ENCODE measurements at places on chromosomes 2 and 18.

GRCh38 chr2:56055405-56055804 lies 128.4 kb upstream of the CCDC85A start:
- no peak for DNase-seq

DNA sequence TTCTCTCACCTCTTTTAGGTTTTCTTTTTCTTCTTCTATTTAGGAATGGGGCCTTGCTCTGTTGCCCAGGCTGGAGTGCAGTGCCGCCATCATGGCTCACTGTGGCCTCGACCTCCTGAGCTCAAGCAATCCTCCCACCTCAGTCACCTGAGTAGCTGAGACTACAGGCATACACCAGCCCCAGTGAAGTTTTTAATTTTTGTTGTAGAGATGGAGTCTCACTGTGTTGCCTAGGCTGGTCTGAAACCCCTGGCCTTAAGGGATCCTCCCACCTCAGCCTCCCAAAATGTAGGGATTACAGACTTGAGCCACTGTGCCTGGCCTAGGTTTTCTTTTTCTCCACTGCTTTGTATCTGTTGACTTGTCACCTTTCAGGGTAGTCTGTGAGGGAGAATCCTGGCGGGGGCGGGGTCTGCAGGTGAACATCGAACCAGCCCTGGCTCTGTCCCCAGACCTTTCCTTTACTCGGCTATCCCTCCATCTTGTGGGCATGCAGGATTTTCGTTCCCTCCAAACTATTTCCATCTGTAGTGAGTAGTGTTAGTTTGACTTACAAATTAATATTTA lies 21.7 kb downstream of the NCK2 start:
- DNase-seq, result no peak

DNA sequence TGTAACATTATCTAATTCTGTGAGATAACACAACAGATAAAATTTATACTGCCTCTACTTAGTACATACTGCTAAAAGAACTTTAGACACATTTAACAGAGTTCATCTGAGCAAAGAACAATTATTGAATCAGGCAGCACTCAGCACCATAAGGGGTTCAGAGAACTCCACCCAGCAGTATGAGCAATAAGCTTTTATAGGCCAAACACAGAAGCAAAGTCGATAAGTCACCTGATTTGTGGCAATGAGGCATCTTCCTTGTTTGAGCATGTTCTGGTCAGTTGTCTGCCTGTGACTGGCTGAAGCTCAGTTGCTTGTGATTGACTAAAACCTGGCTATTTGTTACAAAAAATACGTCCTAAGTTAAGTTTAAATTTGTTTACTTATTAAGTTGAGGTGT lies 746.1 kb upstream of the DDX18 start:
- no peak for DNase-seq

DNA sequence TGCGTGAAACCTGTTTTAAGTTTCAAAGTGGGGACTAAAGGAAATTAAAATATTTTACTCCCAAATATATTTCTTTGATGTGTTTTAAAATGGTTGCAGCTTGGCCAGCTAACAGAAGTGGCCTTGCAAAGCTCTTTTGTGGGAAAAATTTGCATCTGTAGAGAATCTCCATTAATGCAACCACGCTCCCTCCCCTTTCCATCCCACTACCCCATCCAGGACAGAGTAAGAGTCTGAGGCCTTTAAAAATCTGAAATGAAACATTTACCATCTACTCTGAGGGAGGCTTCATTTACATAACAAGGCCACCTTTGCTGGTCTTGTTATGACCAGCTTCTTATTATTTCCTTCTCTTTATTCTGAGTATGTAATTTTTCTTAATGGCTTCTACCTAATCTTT lies 63.5 kb downstream of the STAT4 start:
- no peak for DNase-seq

DNA sequence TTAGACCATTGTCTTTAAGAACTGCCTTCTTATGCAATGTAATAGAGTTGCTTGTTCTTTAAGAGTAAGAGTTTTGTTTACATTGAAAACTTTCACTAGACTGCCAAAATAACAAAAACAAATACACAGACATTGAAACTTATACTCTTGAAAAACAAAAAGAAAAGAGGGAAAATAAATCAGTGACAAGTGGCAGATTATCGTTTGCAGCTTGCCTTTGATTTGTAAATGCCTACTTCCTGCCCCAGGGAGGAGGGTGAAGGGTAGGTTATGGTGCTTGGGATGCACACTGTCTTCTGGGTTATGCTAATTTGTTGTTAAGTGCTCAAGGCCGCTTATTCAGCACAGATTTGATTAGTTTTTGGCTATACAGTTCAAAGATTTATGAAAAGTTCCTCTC lies 198.7 kb downstream of the TGIF1 start:
- no peak for DNase-seq

DNA sequence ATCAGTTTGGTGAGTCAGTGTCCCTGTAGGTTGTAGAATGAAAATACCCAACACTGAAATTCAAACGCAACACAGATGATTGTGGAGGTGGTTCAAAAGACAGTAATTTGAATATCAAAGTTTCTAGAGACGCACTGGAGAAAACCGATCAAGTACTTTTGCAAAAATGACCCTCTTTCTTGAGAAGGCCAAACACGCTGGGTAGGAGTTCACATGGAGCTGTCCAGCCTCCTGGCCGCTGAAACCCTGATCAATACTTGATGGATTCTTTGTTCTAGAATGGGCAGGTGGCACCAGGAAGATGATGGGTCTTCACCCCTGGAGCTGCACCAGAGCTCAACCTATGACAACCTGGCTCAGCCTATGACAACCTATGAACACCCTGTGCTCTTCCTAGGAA lies 39.7 kb upstream of the UBE2F start:
- DNase-seq, result peak; percentile 38

DNA sequence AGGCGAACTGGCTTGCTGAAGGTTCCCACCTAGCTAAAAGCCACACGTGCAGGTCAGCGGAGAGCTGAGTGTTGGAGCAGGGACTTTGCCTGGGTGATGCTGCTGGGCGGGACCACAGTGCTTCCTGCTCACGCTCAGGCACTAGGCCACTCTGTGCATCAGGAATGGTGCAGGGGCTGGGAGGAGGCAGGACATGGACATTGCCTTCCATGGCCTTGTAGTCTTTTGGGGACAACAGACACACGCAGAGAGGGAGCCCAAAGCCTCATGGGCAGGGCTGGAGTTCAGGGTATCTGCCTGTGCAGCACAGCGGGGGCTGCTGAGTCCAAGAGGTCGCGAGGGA lies 207.2 kb downstream of the ZBTB7C start:
- DNase-seq, result no peak

DNA sequence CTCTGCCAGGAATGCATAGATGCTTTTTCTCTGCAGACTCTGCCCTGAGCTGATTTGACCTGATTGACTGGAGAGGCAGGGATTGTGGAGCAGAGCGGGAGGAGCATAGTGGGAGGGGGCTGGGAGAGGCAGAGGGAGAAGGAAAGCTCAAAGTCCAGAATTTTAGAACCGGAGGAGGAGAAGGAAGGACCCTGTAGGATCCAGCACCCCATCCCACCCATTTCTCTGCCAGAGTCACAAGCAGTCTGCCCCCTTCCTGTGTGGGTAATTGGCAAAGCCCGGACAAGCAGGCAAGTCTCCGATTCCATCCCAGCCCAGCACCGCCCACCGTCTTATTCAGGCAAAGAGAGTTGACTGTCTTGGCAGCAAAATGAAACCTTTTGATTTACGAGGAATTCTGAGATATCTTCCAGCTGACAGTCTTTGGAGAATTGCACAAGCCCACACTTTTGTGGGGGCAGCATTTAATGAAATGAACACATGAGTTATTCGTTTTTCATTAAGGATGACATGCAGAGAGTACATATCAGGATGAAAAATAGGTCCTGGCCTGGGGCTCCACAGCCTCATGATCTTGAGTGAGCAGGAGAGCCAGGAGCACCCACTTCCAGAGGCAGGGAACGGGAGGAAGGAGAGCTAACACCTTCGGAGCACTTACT lies 103.1 kb downstream of the MCFD2 start:
- no peak for DNase-seq

DNA sequence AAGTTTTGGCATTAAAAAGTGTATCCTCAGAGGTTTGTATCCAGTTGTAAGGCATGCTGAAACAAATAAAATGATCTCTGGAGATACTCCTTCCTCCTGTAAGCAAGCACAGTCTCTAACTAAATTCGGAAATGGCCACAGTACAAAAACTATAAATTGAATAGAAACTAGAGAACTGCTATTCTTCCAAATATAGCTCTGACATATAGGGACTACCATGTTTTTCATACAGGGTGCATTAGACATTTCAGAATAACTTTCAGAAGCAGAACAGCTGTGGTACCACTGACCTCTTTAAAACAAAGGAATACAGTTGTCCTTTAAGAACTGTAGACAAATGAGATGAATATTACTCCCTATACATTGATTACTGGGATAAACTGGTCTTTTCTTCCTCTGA lies 568.5 kb downstream of the ARHGAP15 start:
- DNase-seq, result no peak

DNA sequence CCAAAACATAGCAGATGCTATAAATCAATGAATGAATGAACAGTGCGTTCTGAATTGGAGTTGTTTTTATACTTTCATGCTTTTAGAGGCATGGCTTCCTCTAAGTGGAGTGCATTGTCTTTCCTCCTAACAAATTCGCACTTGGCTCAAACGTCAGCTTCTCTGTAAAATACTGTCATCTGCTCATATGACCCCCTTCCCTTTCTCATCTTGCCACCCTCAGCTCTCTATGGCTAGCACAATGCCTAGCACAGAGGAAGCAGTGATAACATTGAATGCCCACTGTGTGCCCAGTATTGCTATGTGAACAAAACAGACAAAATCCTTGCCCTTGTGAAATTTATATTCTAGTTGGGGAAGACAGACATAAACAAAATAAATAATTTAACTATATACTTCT lies 258.8 kb downstream of the MREG start:
- DNase-seq, result peak; percentile 32

GRCh38 chr18:31064130-31064529 lies 21.6 kb upstream of the DSC3 start:
- DNase-seq, result no peak

DNA sequence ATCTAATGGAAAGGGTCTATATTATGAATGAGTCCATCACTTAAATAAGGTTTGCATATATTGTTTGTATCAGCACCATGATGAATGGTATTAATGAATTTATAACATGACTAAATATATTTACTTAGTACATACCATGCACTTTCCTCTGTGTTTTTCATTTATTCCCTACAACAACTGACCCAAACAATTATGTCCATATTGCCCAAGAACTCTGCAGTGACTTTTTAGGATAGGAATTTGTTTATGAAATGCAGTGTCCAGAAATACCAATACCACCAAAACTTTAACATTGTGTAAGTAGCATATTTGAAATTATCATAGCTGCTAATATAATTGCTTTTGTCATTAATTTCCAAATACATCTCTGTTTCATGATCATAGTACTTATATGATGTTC lies 119.7 kb downstream of the WDR7 start:
- DNase-seq, result no peak

GRCh38 chr2:10493075-10493633 lies 45.0 kb upstream of the ODC1 start:
- DNase-seq, result no peak

DNA sequence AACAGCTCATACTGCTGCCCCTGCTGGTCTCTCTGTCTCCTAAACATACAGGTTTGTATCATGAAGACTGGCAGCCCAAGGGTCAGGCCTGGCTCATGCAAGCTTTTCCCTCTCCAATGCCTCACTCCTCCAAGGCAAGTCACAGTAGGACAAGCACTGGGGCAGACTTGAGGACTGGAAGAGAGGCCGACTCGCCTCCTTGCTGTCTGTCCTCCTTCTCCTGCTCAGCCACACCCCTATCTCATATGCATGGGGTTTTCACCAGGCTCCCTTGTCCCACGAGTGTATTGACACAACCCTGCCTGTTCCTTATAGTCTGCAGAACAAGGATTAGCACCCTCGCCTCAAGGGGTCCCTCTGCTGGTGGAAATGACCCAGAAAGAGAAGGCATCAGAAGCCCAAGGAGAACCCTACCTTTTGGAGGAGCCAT lies 223.7 kb downstream of the SOX11 start:
- DNase-seq, result no peak

DNA sequence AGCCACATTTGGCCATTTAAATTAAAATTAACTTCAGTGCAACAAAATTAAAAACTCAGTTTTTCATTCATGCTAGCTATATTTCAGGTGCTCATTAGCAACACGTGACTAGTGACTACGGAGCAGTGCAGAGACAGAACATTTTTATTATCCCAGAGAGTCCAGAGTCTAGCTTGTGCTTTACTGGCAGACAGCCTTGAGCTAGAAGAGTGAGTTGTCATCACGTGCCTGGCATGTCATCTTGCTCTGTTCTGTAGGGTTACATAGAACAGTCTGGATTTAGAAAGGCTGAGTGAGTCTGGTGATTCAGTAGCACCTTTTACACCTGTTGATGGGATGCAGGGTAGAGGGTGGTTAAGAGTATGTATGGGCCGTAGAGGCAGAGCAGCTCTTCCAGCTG lies 136.9 kb upstream of the IL1R2 start:
- DNase-seq, result no peak

GRCh38 chr2:73218298-73218697 lies 4.3 kb downstream of the SMYD5 start:
- DNase-seq, result no peak

DNA sequence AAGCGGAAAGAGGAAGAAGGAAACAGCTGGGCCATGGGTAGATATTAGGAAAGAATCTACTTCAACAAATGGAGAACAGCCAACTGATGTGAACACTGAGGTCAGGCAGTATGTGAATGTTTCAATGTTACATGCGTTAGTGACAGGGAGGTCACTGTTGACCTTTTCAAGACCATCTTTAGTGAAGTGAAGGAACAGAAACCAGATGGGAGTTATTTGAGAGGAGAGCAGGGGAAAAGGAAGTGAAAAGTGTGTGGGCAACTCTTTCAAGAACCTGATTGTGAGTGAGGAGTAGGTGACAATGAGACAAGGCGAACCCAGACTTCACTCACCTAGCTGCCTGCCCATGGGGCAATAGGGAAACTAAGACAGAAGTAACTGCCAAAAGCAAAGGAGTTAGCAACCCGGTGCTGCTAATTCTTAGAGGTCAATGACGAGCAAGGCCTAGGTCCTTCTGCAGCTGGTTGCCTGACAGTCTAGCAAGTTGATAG lies 67.0 kb downstream of the SP3 start:
- DNase-seq, result peak; percentile 39

- DNase-seq, result no peak
Observed at GRCh38 chr18:63292831-63293683, 26.5 kb downstream of the BCL2 start.

GRCh38 chr2:174682578-174683391 lies 81.5 kb downstream of the CHRNA1 start:
- DNase-seq, result peak; percentile 60

DNA sequence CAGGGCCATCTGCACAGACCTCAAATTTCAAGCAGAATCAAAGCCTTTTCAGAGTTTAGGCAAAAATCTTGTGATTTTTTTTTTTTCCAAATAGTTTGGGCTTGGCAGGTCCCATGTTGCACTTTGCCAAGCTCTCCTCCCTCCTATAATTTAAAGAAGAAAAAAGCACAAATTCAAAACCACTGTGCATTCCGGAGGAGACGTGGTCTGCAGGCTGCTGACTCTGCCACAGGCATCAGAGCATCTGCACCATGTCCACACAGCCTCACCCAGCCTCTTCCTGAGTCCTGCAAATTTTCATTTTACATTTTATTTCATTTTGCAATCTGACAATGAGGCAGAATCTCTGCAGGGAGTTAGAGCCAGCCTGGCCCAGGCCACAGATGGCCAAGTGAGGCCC lies 15.7 kb upstream of the GPC1 start:
- DNase-seq, result no peak

Measured in Ammon's horn (tissue), 1 donor.